Hippocampal formation (tissue), 2 donors: ENCODE measurements at places on chromosomes 6 and 20.
A peak's percentile ranks its signal among the peaks of the same experiment; 100 is the strongest.

- peak; percentile 94 for DNase-seq
Measured at GRCh38 chr6:151390276-151390850, 996 bp downstream of the ZBTB2 start.

GRCh38 chr6:75204217-75204958 is 1.5 kb downstream of the COL12A1 start:
- DNase-seq: peak; percentile 33

DNA sequence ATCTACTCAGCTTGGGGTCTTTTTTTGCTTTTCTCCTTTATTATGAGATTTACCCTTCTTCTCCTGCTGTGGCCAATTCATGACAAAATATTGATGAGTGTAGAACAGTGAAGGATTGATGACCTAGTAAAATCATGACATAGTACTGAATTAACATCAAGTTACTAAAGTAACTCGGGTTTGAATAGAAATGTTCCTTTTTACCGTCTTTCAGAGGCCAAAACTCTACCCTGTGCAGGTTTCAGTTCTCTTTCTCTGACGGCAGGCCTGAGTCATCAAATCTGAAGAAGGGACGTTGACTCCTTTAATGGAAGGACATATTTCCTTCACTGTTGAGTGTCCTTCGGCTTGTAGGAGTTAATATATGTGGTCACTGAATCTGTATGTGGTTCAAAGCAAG is 80.7 kb downstream of the RREB1 start:
- no peak for DNase-seq

GRCh38 chr20:36454698-36455427 is 86.5 kb upstream of the MYL9 start:
- peak; percentile 36 for DNase-seq

DNA sequence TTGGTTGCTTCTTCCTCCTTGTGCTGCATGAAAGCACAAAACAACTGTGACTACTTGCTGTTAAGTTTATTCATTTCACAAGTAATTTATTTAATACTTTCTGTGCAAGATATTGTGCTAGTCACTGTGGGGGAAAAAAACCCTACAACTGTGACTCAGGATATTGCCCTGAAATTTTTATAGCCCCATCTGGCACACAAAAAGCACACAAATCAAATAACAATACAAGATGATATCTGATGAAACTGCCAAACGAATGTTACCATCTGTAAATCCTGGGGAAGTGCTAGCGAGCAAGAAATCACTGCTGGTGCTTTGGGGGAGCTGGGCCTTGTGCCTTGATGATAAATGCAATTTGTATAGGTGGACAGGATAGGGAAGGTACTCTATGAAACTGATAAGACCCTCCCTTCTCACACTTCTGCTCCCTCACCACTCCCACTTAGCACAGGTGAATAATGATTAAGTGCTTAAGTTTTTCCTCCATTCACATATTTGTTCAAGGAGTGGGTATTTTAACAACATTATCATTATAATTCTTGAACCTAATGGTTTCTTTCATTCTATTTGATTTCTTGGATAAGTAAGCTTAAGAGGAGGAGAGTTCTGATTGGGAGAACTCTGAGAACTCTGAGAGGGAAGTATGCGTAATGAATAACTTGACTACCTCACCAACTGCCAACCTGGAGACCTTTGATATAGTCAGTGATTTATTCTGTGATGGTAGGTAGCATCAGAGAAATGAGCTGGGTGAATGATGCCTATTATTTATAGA is 115.3 kb downstream of the RTN4IP1 start:
- no peak for DNase-seq

DNA sequence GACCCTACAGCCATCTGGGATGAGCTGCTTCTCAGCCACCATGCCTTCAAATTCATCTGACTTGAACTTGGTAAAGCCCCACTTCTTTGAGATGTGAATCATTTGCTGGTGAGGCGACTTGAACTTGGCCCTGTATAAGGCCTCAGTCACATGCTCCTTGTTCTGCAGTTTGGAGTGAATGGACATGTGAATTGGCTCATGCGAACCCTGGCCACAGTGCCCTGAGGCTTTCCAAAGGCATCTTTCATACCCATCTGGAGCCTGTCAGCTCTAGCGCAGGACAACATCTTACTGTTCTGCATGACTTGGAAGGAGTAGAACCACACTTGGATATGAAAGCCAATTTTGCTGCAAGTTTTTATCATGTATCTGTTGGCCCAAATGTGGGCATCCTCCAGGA is 244.0 kb upstream of the FAM83B start:
- DNase-seq: no peak

- no peak for DNase-seq
Measured at GRCh38 chr6:161094955-161095354, 103.4 kb downstream of the MAP3K4 start.

GRCh38 chr6:149846321-149846720 is 17.8 kb downstream of the LRP11 start:
- DNase-seq: no peak

- no peak for DNase-seq
Measured at GRCh38 chr6:7566107-7566506, 23.9 kb upstream of the SNRNP48 start.

DNA sequence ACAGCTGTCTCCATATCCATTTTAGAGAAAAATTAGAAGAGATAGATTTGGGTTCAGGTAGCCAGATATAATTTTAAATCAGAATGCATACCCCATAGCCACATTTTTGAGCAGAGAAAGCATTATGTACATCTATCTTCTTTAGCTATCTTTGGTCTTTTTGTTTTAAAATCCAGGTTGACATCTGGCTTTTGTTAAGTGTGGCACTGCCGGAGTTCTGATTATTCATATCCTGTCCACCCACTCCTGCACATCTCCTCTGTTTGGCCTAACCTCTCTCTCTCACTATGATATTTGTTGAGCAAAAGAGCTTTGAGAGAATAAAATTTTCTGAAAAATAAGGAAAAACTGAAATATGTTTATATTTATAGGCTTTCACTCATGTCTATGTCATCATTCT is 189.7 kb downstream of the PACRG start:
- no peak for DNase-seq

GRCh38 chr6:166691199-166691598 is 64.1 kb upstream of the RPS6KA2 start:
- no peak for DNase-seq

DNA sequence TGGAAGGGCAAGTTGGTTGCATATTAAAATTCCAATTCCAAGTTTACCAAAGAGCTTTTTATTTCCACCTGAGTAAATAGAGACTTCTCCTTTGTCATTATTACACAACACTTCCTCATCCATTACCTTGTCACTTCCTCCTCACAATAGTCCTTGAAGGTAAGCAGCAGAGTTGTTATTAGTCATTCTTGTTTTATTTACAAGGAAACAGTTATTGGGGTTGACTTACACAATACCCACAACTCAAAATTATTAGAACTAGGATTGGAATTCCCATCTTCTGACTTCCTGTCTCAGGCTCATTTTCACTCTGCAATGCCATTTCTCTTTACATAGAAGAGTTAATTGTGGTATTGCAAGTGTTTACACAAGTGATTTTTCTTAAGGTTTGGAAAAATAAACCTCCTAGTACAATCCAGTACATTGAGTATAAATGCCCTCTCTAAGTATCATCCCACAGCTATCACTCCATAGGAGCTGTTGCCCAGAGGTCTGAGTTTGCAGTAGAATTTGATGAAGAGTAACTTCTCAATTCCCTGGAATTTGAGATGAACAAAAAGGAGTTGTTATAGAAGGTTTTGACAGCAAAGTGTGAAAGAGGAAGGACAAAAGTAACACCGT is 28.9 kb upstream of the MTRF1L start:
- no peak for DNase-seq

DNA sequence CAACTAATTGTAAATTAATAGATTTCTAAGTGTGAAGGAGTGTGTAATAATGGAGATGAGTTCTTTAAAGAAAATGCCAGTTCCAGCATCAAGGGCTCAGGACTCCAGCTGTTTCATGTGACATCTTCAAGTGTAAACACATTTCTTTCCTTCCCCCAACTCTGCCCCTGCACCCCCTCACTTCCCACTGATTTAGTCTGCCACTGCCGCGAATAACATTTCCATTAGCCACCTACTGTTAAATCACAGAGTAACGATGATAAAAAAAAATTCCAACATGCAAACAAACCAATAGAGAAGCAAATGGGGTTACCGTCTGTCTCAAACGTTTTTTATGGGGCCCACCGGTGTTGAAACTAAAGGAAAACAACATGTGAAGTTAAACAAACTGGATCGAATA is 414.3 kb downstream of the SAMD5 start:
- no peak for DNase-seq

DNA sequence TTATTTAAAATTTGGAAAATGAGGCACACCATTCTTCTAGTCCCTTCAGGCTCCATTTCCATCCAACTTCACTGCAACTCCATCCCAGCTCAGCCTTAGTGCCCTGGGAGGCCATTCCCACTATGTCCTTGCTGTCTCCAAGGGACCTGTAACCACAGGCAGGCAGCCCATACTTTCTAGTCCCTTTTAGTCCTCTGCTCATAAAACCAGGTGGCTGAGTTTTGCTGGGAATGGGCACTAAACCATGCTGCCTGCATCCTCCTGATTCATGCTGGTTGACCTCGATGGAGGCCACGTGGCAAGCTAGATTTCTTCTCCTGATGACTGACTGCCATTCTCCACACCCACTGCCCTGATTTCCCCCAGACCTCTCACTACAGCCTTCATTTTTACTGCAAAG is 27.5 kb upstream of the MYMX start:
- no peak for DNase-seq

GRCh38 chr20:33624399-33624798 is 37.7 kb upstream of the C20orf144 start:
- no peak for DNase-seq

DNA sequence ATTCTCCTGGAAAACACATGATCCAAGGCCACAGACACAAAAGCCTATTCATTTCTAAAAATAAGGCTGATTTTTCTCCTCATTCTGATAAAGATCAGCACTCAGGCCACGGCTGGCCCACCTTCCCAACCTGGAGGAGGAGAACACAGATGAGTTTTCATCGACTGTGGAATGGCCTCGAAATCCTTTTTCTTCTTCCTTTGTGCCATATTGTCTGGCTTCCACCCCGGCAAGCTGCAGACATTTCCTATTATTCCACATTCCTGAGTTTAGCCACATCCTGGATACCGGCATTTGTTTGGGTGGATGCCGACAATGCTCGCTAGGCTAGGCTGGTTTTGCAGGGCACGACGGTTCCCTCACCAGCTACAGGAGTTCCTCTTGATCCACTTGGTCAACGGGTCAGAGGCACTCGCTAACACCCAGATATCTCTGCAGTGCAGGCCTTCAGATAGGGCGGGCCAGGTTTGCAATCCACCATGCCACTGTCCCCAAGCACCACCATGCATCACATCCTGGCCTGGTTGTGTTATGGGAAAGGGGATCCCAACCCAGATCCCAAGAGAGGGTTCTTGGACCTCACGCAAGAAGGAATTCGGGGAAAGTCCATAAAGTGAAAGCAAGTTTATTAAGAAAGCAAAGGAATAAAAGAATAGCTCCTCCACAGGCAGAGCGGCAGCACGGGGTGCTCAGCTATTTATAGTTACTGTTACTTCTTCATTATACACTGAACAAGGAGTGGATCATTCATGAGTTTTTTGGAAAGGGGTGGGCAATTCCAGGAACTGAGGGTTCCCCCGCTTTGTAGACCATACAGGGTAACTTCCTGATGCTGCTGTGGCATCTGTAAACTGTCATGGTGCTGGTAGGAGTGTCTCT is 4.2 kb upstream of the CTSZ start:
- no peak for DNase-seq

GRCh38 chr6:162581988-162582780 is 145.4 kb downstream of the PRKN start:
- DNase-seq: no peak

DNA sequence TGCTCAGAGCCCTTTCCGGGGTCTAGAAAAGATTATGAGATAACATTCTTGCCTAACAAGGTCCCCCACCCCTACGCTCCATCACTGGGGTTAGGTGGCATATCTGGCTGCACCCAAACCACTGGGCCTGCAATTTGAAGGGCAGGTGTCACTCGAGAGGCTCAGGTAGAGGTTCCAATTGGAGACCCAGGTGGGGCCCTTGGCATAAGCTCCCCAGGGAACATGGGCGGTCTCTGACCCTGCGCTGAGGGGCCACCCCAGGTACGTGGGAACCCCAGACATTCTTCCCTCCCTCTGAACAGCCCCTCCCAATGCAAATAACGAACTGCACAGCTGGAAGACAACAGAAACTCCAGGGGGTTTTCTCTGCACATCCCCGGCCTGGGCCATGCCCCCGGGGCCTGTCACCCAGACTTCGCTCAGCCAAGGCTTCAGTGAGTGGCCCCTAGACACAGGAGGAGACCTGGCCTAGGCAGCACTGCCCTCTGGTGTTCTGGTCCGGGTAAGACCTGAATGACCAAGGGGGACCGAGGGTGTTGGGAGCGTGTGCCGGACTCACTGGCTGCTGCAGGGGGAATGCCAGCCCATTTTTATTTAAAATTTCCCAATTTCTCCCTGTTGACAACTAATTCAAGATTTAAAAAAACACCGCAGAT is 47.5 kb downstream of the DSTN start:
- peak; percentile 62 for DNase-seq

DNA sequence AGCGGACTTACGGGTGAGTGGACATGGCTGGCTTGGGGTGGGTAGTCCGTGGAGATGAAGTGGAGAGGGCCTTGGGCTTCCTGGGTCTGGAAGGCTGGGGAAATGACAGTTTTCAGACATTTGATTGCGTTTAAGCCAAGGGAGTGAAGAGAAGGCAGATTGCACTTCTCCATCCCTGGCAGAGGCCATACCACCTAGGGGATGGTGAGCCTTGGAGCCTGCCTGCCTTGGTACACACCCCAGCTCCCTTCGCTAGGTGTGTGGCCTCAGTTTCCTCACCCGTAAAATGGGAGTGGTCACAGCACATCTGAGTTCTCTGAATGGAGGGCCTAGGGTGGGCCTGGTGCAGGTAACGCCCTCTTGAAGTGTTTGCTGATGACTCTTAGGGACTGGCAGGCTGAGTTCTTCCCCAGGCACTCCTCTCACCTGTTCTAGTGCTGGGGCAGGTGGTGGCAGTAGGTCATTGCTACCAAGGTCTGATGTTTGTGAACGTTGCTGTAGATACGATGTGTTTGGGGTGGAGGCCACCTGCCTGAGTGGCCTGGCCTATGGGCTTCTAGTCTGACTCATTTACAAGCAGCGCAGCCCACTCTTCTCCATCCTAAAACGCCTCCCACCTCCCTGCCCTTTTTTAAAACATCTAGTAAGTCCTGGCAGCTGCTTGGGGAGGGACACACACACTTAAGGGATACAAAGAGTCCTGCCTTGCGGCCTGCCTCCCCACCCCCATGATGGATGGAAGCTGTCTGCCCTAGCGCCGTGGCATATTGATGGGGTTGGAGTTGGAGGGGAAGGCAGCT is 2.3 kb downstream of the RBM38 start:
- DNase-seq: no peak
